Fibroblast of skin of left biceps (primary cell): ENCODE measurements at places on chromosomes 5 and 9.
A peak's percentile ranks its signal among the peaks of the same experiment; 100 is the strongest.

DNA sequence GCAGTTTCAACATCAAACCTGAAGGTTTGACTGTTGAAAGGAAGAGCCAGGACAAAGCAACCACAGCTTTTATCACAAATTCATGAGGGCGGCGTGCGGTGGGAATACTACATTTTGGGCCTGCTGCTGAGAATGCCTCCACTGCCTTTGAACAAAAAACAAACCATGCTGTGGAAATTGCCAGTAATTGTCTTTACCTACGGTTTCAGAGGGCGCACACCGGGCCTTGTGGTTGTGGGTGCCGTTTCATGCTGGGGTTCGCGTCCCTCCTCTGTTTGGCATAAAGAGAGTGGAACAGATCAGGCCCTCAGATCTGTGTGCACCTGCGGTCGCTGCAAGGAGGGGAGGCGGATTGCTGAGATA, 27.6 kb upstream of the TCF7 start:
- DNase-seq = no peak

DNA sequence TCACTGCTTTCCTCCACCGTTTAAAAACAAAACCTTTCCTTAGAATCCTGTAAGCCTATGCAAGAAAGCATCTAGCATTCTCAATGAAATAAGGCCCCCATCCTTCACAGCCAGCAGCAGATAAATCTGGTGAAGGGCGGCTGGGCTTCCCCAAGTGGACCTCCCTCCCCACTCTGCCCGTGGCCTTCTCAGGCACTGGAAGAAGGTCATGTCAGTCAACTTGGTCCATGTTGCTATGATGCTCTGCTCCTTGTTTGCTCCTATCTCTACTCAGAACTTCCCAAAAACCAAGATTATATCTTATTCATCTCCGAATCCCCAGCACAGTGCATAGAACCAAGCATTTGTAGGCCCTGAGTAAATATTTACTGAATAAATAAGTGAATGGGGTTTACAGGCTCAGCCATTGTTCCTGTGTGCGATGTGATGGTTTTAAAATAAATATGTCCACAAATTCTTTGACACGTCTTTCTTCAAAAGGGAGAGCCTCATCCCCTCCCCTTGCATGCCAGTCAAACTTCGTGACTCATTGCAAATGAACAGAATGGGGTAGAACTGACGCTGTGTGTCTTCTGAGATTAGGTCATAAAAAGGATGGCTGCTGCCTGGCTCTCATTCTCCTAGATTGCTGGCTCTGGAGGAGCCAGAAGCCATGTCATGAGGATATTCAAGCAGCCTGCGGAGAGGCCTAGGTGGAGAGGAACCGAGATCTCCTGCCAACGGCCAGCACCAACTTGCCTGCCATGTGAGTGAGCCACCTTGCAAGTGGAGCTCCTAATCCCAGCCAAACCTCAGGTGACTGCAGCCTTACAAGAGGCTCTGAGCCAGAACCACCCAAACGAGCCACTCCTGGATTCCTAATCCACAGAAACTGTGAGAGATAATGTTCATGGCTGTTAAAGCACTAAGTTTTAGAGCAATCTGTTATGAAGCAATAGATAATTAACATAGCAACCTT, 70.5 kb downstream of the MED27 start:
- no peak for DNase-seq

DNA sequence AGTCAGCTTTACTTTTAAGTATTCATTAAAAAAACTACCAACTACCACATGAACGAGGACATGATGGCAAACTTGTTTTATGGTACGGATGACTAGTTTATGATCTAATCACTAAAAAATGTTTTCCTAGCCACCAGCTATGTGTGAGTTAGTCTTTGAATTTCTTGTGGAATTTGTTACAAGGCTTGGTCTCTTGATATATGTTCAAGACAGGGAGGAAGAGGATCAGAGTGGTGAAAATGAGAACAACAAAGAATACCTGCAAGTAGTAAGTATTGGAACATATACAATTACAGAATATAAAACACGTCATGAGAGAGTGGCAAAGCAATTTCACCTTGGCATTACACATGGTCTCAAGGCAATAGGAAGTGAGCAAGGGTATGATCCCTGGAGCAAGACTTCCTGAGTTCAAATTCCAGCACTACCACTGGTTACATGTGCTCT, 548.6 kb upstream of the TLE4 start:
- DNase-seq = peak; percentile 87

DNA sequence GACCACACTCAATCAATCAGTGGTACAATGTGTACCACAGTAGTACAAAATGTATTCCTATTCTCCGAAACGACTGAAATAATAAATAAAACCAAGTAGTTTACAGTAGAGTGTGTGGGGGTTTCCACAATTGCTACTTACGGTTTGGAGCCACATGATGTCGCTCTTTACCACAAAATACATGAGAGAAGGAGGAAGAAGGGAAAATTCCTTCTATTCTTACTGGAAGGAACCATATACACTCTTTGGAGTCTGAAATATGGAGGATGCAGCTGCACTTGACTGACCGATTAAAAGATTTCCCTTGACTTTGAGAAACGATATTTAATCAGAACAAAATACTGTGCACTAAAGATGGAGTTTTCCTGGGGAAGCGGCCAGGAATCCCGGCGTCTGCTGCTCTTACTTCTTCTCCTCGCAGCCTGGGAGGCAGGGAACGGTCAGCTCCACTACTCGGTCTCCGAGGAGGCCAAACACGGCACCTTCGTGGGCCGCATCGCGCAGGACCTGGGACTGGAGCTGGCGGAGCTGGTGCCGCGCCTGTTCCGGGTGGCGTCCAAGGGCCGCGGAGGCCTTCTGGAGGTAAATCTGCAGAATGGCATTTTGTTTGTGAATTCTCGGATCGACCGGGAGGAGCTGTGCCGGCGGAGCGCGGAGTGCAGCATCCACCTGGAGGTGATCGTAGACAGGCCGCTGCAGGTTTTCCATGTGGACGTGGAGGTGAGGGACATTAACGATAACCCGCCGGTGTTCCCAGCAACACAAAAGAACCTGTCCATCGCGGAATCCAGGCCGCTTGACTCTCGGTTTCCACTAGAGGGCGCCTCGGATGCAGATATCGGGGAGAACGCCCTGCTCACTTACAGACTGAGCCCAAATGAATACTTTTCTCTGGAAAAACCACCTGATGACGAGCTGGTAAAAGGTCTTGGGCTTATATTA, at the start of gene PCDHA4:
Gene PCDHA4 (plus strand): TSS at position 235 of the 942 bp plus-strand sequence.
- no peak for DNase-seq

DNA sequence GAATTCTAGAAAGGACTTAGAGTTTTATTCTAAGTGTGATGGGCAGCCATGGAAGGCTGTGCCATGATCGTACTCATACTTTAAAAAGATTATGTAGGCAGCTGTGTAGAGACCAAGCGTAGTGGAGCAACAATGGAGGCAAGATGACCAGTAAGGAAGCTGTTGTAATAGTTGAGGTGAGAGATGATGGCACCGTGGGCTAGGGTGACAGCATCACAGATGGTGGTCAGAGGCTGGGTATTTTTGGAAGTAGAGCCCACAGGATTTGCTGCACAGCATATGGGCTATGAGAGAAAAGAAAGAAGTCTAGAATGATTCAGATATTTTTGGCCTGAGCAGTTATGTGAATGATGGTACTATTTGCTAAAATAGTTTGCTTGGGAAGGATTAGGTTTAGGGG, 7.7 kb downstream of the ARHGAP26 start:
- DNase-seq = no peak

DNA sequence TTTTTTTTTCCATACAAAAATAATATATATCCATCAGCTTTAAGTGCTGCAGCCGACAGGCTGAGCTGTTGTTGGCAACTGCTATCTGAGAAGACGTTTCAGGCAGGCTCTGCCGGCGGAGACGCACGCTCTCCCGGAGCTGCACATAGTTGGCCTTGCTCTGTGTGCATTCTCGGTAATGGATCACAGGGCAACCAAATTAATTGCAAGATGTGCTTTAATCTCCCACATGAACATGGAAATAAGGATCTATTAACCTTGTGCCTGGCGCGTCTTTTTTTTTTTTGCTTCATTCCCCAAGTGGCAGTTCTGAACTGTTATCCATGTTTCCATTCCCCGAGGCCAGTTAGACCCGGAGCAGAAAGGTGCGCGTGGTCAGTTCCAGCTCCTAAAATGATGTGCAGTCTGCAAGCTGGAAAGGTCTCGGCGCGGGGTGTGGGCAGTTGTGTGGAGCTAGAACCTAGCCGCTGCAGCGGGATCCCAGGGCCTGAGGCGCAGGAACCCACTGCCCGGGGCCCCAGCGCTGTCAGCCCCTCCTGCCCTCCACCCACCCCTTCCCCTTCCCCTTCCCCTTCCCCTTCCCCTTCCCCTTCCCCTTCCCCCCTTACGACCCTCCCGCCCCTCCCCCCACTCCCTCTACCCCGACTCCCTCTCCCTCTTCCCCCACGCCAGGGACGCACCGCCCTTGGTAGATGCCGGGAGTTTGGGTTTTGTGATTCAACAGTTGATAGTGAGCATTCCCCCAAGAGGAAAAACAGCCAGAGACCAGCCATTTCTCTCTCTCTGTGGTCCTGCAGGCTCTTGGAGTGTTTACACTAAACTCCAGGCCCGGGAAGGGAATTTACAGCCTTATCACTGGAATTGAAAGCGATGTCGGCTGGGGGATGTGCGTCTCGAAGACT, 137.8 kb downstream of the CEP120 start:
- DNase-seq = peak; percentile 9

DNA sequence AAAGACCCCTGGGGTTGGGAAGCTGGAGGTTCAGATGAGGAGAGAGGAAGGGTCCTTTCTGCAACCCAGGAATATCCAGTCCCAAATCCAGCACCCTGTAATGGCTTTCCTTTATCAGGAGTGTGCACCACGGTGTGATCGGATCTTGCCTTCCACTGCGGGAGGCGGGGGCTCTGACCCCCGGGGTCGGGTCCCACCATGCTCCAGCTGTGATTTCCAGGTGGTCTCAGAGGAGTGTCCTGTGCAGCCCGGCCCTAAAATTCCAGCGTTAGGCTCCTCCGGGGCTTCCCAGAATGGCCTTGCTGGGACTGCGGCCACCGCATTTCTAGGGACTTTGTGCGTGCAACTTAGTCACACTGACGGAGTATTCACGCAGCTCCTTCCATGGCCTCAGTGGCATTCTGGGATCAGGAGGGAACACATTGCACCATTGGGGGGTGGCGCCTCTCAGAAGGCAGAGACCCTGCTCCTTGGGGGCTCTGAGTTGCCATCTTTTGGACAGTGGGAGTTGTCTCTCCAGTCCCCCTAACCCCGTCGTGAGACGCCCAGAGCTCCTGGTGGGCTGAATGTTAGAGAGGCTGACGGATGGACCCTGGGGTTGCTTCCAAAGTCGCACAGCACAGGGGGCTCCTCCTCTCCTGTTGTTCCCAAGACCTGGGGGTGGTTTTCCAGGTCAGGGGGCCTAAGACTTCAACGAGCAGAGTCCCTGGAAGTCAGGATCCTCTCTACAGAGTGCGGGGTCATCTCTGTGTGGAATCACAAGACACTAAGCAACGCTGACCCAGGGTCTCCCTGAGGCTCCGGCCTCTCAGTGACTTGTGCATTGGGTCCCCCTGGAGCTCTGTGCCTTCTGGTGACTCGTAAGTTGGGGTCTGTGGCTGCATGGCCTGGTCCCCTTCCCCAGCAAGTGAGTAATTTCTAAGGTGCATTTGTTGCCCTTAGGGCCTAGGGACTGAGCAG, 42.7 kb upstream of the IRX4 start:
- DNase-seq = no peak

GRCh38 chr5:179795049-179795862, 1.5 kb downstream of the LTC4S start:
- no peak for DNase-seq

GRCh38 chr5:65808818-65809217, 86.8 kb downstream of the NLN start:
- DNase-seq = no peak
